ENCODE measurements at places on chromosomes 5 and 9. TPM values are rescaled to one million over a fixed set of nuclear protein-coding genes. Genes with fewer than 3 reads are reported as not detected.

GRCh38 chr9:503881-504852, 289.5 kb downstream of the DOCK8 start:
- DNase-seq, result no peak

- no peak for DNase-seq
Measured at GRCh38 chr5:150522504-150523414, 14.8 kb downstream of the NDST1 start.

GRCh38 chr5:176781054-176781375, 29.3 kb upstream of the UNC5A start:
- DNase-seq, result no peak

Gene IL7R
- 0.63 TPM for polyA plus RNA-seq

Gene PDLIM7
- 73.6 TPM for polyA plus RNA-seq

GRCh38 chr9:129556491-129557191, 64.3 kb downstream of the C9orf50 start:
- DNase-seq, result no peak

DNA sequence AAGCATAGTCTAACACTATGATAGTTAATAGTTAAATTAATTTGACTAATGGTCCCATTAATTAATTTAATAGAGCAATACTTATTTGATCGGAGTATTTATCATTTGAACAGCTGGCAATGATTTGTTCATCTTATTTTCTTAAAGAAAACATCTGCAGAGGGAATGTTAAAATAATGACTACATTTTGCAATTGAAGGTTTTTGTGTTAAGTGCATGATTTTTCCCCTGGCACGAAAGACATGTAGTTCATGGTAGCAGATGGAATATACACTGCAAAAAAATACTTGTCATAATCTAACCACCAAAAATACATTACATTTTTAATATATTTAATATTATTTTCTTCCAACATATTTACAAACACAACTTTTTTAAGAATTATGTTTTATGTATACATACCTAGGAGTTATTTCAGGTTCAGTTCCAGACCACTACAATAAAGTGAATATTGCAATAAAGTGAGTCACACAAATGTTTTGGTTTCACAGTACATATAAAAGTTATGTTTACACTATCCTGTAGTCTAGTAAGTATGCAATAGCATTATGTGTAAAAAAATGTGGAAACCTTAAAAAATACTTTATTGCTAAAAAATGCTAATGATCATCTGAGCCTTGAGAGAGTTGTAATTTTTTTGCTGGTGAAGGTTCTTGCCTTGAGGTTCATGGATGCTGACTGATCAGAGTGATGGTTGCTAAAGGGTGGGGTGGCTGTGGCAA, 292.6 kb upstream of the DAB2 start:
- no peak for DNase-seq

GRCh38 chr5:55742778-55743177, 4.9 kb downstream of the DDX4 start:
- no peak for DNase-seq

Data from left renal pelvis (tissue), 4 donors.